Cerebellum (tissue), 4 donors: ENCODE measurements at places on chromosomes 4 and X.

- no peak for DNase-seq
Observed at GRCh38 chrX:147779173-147779572, 132.5 kb upstream of the FMR1 start.

- DNase-seq, result no peak
Observed at GRCh38 chr4:142435599-142436235, 410.4 kb downstream of the INPP4B start.

GRCh38 chrX:71542411-71542810 lies 9.5 kb downstream of the OGT start:
- no peak for DNase-seq

- DNase-seq, result no peak
Observed at GRCh38 chr4:184846531-184846930, 20.8 kb upstream of the ACSL1 start.

DNA sequence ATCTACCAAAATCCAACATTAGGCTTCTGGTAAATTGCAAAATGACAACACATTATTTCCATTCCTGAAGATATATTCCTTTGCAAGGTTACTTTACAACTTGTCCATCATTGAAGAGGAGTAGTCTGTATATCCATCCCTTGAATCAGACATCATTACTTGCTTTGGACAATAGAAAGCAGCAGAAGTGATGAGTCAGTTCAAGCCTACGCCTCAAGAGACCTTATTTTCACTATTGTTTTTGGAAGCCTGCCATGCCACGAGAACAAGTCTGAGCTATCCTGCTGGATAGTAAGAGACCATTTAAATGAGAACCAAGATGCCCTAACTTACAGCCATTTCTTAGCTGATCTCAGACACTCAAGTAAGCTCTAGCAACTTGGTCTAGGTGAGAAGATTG lies 246.0 kb upstream of the HHIP start:
- DNase-seq, result no peak

GRCh38 chr4:168440442-168441264 lies 39.6 kb downstream of the DDX60L start:
- no peak for DNase-seq

DNA sequence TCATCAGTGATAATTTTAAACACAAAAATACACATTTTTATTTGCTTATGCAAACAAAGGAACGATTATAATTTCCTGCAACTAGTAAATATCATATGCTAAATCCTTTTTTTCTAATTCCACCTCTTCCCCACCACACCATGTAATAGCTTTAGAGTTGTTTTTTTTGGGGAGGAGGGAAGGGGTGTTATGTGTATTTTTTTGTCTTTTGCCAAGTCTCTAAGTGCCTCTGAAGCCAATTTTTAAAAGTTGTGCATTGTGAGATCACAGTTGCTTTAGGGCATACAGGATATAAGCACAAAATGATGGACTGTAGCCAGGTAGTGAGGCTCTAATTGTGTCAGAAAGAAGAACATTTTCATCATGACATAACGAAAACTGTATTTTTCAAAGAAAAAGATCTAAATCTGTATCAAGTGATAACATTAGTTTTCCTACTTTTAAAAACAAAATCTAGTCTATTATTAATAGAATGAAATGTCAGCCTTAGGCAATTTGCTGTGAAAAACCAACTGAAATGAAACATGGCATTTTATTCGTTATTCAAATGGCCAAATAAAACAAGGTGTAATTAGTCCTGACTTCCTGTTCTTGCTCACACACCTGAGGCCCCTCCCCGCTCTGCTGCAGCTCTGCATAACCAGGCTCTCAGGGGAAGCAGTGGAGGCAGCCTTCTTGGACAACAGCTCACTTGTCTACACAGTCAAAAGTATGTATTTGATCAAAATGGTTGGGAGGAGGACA lies 157.4 kb downstream of the PALLD start:
- no peak for DNase-seq

DNA sequence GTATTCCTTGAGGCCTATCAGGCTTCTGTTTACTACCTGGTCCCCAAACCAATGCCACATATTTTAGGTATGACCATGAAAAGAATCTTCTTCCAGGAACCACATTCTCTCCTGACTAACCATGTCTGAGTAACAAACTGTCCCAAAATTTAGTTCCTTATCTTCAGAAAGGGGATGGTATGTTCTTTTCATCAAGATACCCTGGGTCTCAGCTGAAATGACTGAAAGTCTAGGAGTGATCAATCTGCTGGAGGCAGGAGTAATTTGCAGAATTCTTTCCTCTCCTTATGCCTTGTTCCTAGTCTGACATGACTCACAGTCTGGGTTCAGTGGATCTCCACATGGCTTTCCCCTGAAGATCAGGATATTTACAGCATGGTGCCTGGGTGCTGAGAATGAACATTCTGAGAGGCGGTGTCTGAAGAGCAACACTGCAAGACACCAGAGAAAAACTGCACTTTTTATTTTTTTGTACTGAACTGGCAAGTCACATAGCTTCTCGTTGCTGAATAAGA lies 665.5 kb downstream of the TLL1 start:
- no peak for DNase-seq

- DNase-seq, result no peak
Observed at GRCh38 chr4:40848251-40848650, 98.5 kb downstream of the NSUN7 start.
